ENCODE measurements at places on chromosomes 7 and 10. TPM values are rescaled to one million over a fixed set of nuclear protein-coding genes. Genes with fewer than 3 reads are reported as not detected.

HIBADH gene
- total RNA-seq = 50.5 TPM

SPAM1 gene
- not detected for total RNA-seq

INSIG1 gene
- total RNA-seq = 37.0 TPM

ZNF655 gene
- 129 TPM for total RNA-seq

- H3K4me3 ChIP-seq = no peak overlapping the region
- no peaks in the 10 kb centered on the region for H3K4me1 ChIP-seq
- H3K36me3 ChIP-seq = no peaks in the 10 kb centered on the region
- no peaks in the 10 kb centered on the region for H3K27me3 ChIP-seq
- DNase-seq = no peak
These were observed 51.7 kb upstream of the SEPHS1 start for GRCh38 chr10:13399752-13400151.

DNA sequence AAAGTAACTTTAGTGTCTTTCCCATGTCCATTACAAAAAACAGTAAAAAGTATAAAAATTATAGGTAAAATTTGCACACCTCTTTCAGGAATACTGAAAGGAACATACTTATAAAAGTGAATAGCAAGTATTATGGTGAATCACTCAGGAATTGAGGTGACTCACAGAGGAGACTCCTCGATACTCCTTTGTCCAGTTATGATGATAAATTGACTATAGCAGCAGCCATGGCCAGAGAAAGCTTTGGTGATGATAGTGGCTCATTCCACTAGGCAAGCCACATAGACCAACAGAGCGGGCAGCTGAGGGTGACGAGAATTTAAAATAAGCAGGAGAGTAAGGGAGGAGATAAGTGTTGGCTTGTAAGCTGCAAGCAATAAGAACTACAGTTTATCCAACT is 1231.1 kb upstream of the CELF2 start:
- no peaks in the 10 kb centered on the region for H3K27me3 ChIP-seq
- H3K4me1 ChIP-seq = no peaks in the 10 kb centered on the region
- no peaks in the 10 kb centered on the region for H3K36me3 ChIP-seq
- H3K4me3 ChIP-seq = no peak overlapping the region
- DNase-seq = no peak

DNA sequence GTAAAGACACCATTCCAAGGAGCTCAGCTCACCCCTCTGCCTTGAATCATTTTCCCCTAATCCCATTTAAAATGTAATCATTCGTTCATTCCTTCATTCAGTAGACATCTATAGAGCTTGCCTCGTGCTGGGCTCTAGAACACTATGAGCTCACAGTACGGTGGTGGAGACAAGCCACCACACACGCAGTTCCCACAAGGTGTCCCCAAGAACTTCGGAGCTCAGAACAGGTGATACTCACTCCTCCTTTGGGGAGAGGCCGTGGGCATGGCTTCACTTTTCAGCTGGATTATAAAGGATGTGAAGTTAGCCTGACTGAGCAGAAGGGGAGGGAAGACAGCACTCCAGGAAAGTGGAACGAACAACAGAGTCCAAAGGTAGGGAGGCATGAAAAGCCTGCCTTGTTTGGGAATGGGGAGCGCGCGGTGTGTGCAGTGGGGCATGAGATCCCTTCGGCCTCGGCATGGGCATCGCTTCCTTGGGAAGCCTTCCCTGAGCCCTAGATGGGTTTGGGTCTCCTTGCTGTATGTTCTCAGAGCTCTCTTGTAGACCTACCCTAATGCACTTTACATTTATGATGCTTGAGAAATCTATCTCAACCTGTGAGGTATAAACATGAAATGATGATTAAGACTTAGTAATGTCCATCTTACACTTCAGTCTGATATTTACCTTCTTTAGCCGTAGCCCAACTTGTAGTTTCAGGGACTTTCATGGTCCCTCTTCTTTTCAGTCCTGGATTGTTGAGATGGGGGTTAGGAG is 809 bp upstream of the OGA start:
- DNase-seq = no peak
- no peaks in the 10 kb centered on the region for H3K27me3 ChIP-seq
- H3K4me3 ChIP-seq = peak overlapping the region; percentile 99
- peaks cover 3% of the 10 kb centered on the region for H3K4me1 ChIP-seq

GRCh38 chr7:122914812-122915211 is 28.6 kb upstream of the CADPS2 start:
- H3K36me3 ChIP-seq = no peaks in the 10 kb centered on the region
- DNase-seq = no peak
- no peak overlapping the region for H3K27ac ChIP-seq
- H3K4me1 ChIP-seq = no peaks in the 10 kb centered on the region

DNA sequence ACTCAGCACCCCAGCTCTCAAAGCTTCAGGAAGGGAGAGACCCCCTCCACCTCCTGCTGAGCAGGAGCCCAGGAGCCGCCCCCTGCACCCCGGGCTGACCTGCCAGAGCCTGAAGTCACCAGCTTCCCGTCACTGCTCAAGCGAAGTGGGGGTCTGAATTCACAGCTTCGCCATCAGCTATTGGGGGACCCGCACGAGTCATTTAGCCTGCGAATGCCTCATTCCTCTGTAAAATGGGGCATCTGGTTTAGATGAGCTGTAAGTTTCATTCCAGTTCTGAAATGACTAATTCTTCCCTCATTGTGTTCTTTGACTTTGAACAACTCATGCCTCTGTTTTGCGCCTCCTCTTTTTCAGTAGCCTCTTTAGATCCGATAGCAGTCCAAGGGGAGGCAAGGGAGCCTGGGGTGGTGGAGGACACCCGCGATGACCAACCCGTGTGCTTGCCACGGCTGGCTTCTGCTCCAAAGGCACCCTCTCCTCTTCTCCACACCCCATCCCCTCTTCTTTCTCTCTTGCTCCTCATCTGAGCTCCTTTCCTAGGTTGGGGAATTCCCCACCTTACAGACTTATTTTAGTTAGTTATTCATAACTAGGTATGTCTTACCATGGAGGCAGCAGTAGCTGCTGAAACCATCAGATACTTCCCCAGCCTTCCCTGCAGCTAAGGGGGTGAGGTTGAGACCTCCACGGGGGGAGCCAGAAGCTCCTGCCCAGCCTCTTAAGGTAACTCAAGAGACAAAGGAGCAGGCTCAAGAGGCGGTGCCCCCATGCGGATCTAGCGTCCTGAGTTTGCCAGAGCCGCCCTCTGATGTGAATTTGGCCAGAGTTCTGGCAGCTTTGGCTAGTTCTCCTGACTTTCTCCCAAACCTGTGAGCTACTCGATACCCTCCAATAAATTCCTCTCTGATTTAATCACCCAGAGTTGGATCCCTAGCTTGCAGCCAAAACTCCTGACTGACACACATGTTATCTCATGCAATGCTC is 47.7 kb downstream of the RBM17 start:
- no peaks in the 10 kb centered on the region for H3K36me3 ChIP-seq
- H3K4me3 ChIP-seq = no peak overlapping the region
- no peaks in the 10 kb centered on the region for H3K27me3 ChIP-seq
- H3K4me1 ChIP-seq = no peaks in the 10 kb centered on the region
- no peak overlapping the region for H3K27ac ChIP-seq

DNA sequence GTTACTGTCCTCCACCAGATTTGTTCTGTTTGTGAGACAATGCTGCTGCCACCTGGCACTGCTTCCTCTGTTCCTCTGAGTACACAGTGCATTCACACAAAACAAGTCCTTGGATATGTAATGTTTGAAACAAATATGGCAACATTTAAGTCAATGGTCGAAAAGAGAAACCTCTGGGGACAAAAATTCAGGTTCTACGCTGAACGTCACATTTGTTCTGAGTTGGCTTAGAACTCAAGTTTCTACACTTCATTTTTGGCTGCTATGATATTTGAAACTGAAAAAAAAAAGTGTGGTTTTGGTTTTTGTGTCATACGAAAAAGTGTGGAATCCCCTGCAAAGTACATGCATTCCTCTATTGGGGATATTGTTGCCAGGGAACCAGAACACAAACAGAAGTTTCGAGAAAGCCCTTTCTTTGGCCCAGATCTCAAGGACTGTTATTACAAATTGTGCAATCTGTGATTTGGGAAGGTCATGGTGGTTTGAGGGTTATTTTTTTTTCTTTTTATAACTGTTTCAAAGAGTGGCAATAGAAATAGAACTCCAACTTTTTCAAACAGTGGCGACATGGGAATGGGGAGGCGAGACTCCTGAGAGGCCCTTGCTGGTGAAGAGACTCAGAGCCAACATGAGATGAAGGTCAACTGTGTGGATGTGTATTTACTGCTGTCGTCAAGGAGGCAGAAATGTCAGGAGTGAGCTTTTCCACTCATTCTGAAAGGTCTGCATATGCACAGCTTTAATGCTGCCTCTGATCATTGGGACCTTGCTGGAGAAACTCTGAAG is 127.5 kb downstream of the CUBN start:
- no peaks in the 10 kb centered on the region for H3K27me3 ChIP-seq
- no peak for DNase-seq
- no peaks in the 10 kb centered on the region for H3K36me3 ChIP-seq
- H3K4me3 ChIP-seq = no peak overlapping the region
- no peaks in the 10 kb centered on the region for H3K4me1 ChIP-seq

DNA sequence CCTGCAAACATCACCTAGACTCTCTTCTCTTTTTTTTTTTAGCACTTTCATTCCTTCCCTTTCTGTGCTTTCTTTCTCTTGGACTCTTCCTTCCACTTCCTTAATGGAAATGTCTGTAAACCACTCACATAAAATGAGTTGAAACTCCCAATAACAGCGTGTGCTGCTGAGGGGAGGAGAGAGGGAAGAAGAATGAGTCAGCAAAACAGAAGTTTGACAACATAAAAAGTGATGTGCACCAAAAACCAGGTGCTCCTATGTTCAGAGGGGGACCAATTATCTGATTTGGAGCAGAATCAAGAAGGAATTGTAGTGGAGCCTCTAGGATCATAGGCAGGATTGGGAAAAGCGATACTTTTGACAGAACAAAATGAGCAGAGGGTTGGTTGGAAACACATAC is 712.1 kb upstream of the IGFBP3 start:
- DNase-seq = no peak
- H3K4me1 ChIP-seq = no peaks in the 10 kb centered on the region
- H3K27ac ChIP-seq = no peak overlapping the region
- no peak overlapping the region for H3K4me3 ChIP-seq

GRCh38 chr7:151925446-151926335 is 30.6 kb upstream of the GALNTL5 start:
- peak; percentile 85 for DNase-seq
- H3K36me3 ChIP-seq = no peaks in the 10 kb centered on the region
- no peak overlapping the region for H3K4me3 ChIP-seq
- peak overlapping the region; percentile 65 for H3K27ac ChIP-seq

Data from breast epithelium (tissue), 4 donors.